ENCODE measurements at places on chromosomes 4 and X. TPM values are rescaled to one million over a fixed set of nuclear protein-coding genes. Genes with fewer than 3 reads are reported as not detected.

Gene PLP1
- 5.0 TPM for polyA plus RNA-seq

Gene HAND2
- polyA plus RNA-seq, result not detected

Gene PGAM4
- polyA plus RNA-seq, result 0.29 TPM

Gene ARHGEF9
- 39.3 TPM for polyA plus RNA-seq

Gene CXXC4
- 10.2 TPM for polyA plus RNA-seq

Gene LRCH2
- 13.7 TPM for polyA plus RNA-seq

GRCh38 chr4:150457802-150458201 is 124.1 kb upstream of the MAB21L2 start:
- no peak for DNase-seq

DNA sequence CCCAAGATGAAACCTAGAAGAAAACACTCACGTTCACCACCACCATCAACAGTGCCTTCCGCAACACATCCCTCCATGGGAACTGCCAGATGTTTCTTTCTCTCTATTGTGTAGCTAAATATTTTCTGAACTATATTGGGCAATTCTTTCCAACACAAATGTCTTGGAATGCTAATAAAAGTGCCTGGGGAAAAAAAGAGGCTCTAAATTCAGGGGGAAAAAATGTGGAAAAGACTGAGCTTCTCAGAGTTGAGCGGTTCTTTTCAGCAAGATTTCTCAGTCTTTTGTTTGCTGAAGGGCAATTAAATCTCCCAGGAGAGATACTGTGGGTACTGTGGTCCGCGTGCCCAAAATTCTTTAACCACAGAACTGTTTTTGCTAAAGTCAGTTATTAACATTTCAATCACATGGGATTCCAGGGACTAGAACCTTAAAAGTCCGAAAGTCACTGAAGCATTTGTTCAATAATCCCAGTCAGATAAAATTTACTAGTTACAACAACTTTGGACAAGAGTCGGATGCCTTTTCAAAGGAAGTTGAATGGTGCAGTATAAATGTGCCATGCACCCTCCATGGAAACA is 51.9 kb upstream of the DHRSX start:
- peak; percentile 56 for DNase-seq

DNA sequence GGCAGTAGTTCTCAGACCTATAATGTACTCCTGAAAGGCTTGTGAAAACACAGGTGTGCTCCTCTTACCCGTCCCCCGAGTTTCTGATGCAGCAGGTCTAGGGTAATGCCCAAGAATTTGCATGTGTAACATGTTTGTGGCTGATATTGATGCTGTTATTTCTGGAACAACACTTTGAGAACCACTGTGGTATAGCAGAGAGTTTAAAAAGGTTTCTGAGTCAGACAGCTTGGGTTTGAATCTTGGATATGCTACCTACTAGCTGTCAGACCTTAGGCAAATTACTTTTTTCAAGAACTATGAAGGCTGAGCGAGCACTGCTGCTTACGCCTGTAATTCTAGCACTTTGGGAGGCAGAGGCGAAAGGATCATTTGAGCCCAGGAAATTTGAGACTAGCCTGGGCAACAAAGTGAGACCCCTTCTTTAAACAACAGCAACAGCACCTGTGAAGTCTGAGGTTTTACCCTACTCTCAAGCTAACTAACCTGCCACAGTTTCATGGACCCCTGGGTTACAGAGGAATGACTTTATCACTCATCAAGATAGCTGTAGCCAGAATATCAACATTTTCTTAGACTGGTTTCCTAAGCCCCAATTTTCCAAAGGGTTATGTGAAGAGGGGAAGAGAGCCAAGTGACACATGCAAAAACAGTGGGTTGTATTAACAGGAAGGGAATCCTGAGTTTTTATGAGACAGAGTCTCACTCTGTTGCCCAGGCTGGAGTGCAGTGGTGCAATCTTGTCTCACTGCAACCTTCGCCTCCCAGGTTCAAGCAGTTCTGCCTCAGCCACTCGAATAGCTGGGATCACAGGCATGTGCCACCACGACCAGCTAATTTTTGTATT is 5.1 kb downstream of the AFF1 start:
- DNase-seq, result no peak

GRCh38 chrX:9501362-9501761 is 36.5 kb downstream of the TBL1X start:
- DNase-seq, result no peak

DNA sequence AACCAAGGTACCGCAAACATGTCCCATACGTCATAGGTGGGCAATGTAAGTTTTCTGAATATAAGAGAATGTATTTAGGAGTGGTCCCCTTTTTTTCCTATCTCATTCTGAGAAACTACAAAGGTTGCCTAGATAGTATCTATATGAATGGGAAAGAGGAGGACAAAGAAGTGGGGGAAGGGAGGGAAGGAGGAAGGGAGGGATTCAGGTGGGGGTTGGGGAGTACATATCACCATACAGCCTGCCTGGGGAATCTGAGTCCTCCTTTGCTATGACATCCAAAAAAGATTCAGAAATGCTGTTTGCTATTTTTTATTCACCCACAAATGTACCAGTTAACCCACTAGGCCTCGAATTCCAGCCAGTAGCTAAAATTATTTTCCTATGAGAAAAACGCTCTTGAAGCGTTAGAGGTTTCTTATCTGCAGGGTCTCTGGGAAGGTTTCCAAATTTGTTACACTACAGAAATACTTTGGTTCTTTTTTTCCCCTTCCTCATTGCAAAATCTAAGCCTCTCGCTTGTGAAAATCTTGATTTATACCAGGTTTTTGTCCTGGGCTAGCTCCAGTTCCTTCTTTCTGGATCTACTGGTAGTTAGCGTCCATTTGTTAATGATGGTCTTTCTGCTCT is 212.9 kb downstream of the NSUN7 start:
- no peak for DNase-seq

- no peak for DNase-seq
These were observed 4.2 kb upstream of the LEF1 start for GRCh38 chr4:108172753-108173598.

GRCh38 chr4:38071801-38072431 is 111.7 kb downstream of the PTTG2 start:
- no peak for DNase-seq

DNA sequence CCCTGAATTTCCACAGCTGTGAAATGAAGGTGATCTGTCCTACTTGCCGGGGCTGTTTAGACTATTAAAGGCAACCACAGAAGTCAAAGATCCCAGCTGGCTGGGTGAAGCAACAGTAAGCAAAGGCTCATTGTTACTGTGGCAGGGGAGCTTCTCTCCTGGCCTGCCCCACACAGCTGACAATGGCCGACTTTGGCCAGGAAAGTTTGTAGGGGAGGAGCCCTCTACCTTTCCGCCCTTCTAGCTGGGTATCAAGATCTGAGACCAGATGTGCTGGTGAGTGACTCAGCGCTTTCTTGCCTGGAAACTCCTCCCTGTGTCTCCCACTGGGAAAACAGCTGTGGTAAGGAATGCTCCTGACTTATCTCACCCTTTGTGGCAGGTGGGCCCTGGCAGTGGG is 21.1 kb downstream of the RASSF6 start:
- no peak for DNase-seq

DNA sequence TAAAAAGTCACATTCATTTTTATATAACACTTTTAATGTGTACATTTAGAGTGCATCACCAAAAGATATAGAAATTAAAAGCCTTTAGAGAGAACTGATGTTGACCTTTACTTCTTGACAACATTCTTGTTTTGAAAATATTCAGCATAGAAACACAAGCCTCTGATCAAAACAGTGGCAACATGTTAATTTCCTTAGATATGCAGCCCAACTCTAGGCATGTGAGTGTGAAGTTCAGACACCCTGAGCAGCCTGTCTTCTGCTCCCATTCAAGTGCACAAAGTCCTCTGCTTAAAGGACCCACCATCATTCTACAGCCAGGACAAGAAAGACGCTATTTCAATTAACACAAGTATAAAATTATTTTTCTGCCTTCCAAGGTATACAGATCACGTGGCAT is 60.0 kb downstream of the PPP3CA start:
- DNase-seq, result no peak

- DNase-seq, result no peak
These were observed 307.9 kb upstream of the F9 start for GRCh38 chrX:139222511-139223200.

DNA sequence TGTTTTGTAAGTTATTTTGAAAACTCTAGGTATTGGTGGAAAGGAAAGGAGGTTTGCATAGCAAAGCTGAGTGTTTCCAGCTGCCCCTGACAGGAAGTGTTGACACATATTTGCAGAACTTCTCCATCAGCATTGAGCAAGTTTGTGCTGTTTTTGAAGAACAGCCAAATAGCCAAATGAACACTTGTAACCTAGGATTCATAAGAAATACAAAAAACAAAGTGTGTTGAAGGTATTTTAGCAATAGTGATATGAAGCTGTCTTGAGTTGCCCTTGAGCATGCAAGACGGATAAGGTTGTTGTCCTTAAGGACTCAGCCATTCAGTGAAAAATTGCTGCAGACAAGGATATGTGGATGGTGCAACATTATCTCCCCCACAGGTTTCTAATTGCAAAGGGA is 68.3 kb upstream of the PGM2 start:
- DNase-seq, result no peak

DNA sequence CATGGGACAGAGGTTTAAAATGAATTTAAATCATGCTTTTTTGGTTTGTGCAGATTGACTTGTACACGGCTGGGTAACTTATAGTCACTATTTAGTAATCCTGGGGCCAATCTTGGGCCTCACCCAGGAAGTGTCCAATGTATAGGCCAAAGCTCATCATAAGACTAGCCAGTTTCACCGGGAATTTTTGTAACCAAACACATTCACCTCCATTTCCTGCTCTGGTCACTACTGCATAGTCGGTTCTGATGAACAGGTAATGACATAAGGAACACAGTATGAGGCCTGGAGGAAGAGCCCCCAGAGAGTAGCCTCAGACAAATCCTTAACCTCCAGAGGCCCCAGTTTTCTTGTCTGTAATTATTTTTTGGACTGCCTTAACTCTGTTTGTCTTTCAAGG is 81.9 kb downstream of the HPRT1 start:
- no peak for DNase-seq

- no peak for DNase-seq
These were observed 6.4 kb downstream of the RBM3 start for GRCh38 chrX:48580662-48581061.

- no peak for DNase-seq
These were observed 163.1 kb downstream of the ARAP2 start for GRCh38 chr4:36081185-36081584.

- peak; percentile 74 for DNase-seq
These were observed 859 bp downstream of the SMARCA1 start for GRCh38 chrX:129522184-129523078.

- no peak for DNase-seq
These were observed 144.8 kb downstream of the SPATA18 start for GRCh38 chr4:52195869-52196268.

DNA sequence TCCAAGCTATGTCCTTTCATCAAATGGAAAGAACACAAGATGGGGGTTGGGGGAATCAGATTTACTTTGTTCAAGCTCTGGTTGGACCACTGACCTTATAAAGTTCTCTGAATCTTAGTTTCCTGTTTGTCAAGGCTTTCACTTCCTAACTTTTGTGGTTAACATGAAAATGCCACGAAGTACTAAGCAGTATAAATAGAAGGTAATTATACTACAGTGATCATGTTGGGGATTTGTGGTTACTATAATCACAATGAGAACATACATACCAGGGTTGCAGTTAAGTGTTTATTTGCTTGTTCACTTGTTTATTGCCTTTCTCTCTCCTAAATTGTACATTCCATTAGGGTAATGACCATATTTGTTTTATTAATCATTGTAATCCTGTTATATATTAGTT is 53.2 kb downstream of the SPRY1 start:
- DNase-seq, result no peak

GRCh38 chr4:103934178-103934789 is 214.5 kb upstream of the TACR3 start:
- peak; percentile 29 for DNase-seq

GRCh38 chrX:13662355-13662791 is 9.4 kb downstream of the TCEANC start:
- DNase-seq, result no peak

Data from renal cortex interstitium (tissue), 15 donors.